ENCODE measurements at places on chromosomes 2 and 18. TPM values are rescaled to one million over a fixed set of nuclear protein-coding genes. Genes with fewer than 3 reads are reported as not detected.

Gene POTEC
- total RNA-seq, result not detected

GRCh38 chr2:27833931-27834330 is 56.3 kb downstream of the RBKS start:
- no peaks in the 10 kb centered on the region for H3K4me1 ChIP-seq
- H3K36me3 ChIP-seq, result no peaks in the 10 kb centered on the region
- no peak overlapping the region for H3K27ac ChIP-seq
- H3K4me3 ChIP-seq, result no peak overlapping the region

- H3K27me3 ChIP-seq, result no peaks in the 10 kb centered on the region
- no peaks in the 10 kb centered on the region for H3K36me3 ChIP-seq
- H3K27ac ChIP-seq, result no peak overlapping the region
- H3K4me3 ChIP-seq, result no peak overlapping the region
- no peak for DNase-seq
These were observed 291.2 kb upstream of the SESTD1 start for GRCh38 chr2:179555691-179556283.

GRCh38 chr18:63138436-63139340 is 180.9 kb downstream of the BCL2 start:
- no peak overlapping the region for H3K27ac ChIP-seq
- no peaks in the 10 kb centered on the region for H3K4me1 ChIP-seq
- DNase-seq, result no peak
- H3K27me3 ChIP-seq, result no peaks in the 10 kb centered on the region

GRCh38 chr2:152588998-152589397 is 128.3 kb downstream of the PRPF40A start:
- no peak overlapping the region for H3K27ac ChIP-seq
- peaks cover 18% of the 10 kb centered on the region for H3K4me1 ChIP-seq
- no peaks in the 10 kb centered on the region for H3K27me3 ChIP-seq

- no peaks in the 10 kb centered on the region for H3K27me3 ChIP-seq
- no peaks in the 10 kb centered on the region for H3K36me3 ChIP-seq
- no peak for DNase-seq
- H3K27ac ChIP-seq, result no peak overlapping the region
- H3K4me3 ChIP-seq, result no peak overlapping the region
These were observed 1556.9 kb upstream of the NXPH2 start for GRCh38 chr2:140337061-140337460.

Gene ASAP2
- total RNA-seq, result 58.1 TPM

Gene ZC3H6
- total RNA-seq, result 6.9 TPM

- H3K4me3 ChIP-seq, result no peak overlapping the region
- no peaks in the 10 kb centered on the region for H3K27me3 ChIP-seq
- no peak for DNase-seq
- no peak overlapping the region for H3K27ac ChIP-seq
- H3K36me3 ChIP-seq, result no peaks in the 10 kb centered on the region
These were observed 21.9 kb downstream of the TRABD2A start for GRCh38 chr2:84858937-84859336.

DNA sequence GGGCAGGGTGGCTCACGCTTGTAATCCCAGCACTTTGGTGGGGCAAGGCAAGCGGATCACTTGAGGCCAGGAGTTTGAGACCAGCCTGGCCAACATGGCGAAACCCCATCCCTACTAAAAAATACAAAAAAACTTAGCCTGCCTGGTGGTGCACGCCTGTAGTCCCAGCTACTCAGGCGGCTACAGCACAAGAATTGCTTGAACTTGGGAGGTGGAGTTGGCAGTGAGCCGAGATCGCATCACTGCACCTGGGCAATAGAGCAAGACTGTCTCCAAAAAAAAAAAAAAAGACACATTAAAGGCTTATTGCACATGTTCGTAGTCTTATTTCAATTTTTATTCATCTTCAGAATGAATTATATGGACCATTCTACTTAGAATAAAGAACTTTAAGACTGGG is 110.2 kb downstream of the BMPR2 start:
- no peaks in the 10 kb centered on the region for H3K27me3 ChIP-seq
- no peak for DNase-seq
- H3K36me3 ChIP-seq, result peaks cover 3% of the 10 kb centered on the region
- H3K27ac ChIP-seq, result no peak overlapping the region
- H3K4me3 ChIP-seq, result no peak overlapping the region
- peaks cover 12% of the 10 kb centered on the region for H3K4me1 ChIP-seq

Gene KCTD1
- 14.7 TPM for total RNA-seq

GRCh38 chr18:45686891-45687611 is 36.9 kb upstream of the SLC14A1 start:
- DNase-seq, result no peak
- no peak overlapping the region for H3K4me3 ChIP-seq
- no peaks in the 10 kb centered on the region for H3K27me3 ChIP-seq
- H3K27ac ChIP-seq, result no peak overlapping the region
- H3K36me3 ChIP-seq, result no peaks in the 10 kb centered on the region
- no peaks in the 10 kb centered on the region for H3K4me1 ChIP-seq

GRCh38 chr2:162265666-162266459 is 22.6 kb upstream of the FAP start:
- H3K27me3 ChIP-seq, result no peaks in the 10 kb centered on the region
- H3K27ac ChIP-seq, result no peak overlapping the region
- H3K4me3 ChIP-seq, result no peak overlapping the region
- peaks cover 11% of the 10 kb centered on the region for H3K4me1 ChIP-seq
- no peak for DNase-seq

Measured in thoracic aorta (tissue), 2 donors.